ENCODE measurements at places on chromosomes 6 and 20.

DNA sequence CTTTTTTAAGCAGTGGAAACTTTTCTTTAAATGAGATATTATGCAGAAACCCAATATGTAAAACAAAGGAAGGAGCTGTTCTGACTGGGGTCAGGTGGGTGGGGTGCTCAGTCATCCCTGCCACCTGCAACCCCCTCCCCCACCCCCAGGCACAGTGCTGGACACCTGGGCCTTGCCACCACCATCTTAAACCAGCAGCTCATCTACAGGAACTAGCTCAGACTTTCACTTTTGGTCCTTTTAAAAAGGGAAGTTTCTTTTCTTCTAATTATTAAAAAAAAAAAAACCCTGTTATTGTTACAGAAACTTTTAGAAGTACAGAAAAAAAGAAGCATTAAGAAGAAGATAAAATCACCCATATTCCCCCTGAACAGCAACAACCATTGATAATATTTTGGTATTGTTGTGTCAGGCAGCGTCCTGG lies 37.1 kb downstream of the PPP1R16B start:
- no peak for DNase-seq

DNA sequence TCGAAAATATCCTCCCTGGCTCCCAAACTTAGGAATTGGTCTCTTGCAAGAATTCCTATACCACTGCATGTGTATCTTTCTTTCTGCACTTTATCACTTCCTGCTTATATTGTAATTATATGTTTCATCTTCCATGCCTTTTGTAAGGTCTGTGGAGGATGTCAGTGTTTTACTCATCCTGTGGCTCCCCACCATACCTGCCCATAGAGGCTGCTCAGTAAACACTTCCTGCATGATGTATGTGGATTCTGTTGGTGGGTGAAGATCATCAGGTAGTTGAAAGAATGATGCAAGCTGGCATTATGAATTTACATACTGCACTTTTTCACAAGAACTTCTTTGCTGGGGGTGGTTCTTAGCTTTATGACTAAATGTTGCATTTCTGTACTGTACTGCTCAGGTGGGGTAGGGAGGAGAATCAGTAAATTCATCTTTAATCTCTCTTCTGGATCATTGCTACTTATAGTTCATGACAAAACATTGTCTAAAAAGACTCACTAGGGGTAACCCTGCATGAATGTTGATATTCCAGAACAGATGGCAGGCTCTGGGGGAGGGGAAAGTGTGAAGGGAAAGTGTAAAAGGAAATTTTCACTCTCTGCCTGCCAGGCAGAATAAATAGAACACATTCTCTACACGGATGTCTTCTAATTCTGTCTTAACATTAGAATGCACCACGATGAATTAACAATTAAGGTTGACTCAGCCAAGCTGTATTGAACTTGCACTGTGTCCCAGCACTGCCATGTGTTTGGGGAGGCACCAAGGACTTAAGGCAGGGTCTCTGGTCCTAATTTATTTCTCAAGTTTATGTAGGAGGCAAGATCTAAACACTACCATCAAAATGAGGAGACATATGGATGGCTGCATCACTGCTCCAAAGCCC lies 36.0 kb upstream of the KLHL31 start:
- DNase-seq, result no peak

GRCh38 chr6:155406801-155407200 lies 48.8 kb downstream of the NOX3 start:
- DNase-seq, result no peak

GRCh38 chr20:50704971-50705370 lies 13.6 kb upstream of the RIPOR3 start:
- DNase-seq, result no peak

- no peak for DNase-seq
These were observed 162.2 kb downstream of the KCNQ5 start for GRCh38 chr6:72784071-72784470.

GRCh38 chr6:41636833-41637193 lies 1.5 kb upstream of the MDFI start:
- DNase-seq, result no peak

DNA sequence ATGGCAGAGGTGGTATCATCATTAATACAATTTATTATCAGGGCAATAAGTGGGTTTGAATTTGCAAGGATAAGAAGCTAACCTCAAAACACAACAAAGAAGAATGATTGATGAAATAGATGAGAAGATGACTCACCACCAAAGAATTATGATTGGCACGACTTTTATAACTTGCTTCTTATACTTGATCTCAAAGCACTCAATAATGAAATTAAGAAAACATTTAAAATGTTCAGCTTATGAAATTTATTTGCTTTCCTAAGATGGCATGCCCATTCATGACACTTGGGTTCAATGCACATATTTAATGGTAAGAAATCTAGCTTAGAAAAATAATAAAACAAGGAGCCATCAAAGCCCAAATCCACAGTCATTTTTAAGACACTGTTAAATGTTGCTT lies 477.5 kb downstream of the GJA1 start:
- DNase-seq, result no peak

DNA sequence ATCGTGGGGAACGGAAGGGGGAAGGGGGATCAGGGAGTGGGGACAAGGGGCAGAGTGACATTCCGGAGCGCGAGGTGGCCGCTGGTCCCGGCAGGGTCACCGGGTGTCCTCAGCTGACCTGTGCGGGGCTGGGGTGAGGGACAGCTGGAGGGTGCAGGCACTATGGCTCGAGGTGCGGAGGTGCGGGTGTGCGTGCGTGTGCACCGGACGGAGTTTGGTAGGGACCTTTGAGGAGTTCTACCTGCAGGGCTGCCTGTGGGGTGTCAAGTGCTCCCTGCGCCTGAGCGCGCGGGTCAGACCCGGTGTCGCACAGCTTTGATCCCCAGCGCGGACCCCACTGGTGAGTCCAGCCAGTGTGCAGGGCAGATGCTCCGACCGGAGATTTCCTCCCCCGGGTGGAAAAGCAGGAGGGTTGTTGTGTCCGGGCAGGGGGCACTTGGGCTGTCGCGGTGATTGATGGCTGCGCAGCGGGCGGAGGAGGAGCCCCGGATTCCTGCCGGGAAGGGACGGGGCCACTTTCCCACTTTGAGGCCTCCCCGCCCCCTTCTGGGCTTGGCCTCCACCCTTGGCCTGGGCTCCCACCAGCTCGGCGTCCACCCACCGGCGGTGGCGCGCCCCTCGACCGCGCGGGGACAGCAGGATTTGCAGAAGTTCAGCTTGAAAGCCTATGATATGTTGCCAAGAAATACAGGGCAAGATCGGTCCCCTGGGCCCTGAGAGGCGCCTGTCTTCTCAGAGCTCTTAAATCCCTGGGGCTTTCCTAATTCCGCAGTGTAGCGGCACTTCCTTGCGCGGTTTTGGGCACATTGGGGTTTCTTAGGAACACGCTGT lies 658 bp downstream of the RIN2 start:
- peak; percentile 87 for DNase-seq

- DNase-seq, result no peak
These were observed 61.8 kb upstream of the TIAM2 start for GRCh38 chr6:154933181-154933827.

- no peak for DNase-seq
These were observed 8.8 kb upstream of the TRIM31 start for GRCh38 chr6:30121446-30122366.

- DNase-seq, result peak; percentile 29
These were observed 129.4 kb downstream of the CDH26 start for GRCh38 chr20:60087563-60088105.

DNA sequence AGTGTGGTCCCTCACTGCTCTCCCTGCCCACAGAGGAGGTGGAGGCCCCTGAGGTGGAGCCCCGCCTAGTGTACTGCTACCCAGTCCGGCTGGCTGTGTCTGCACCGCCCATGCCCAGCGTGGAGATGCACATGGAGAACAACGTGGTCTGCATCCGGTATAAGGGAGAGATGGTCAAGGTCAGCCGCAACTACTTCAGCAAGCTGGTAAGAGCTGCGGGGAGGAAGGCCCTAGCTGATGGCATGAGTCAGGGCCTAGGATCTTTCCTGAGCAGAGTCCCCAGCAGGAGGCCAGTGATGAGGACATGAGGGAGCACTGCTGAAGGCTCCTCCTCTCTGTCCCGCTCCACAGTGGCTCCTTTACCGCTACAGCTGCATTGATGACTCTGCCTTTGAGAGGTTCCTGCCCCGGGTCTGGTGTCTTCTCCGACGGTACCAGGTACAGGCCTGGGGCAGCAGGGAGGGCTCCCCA lies 11.2 kb downstream of the PCIF1 start:
- DNase-seq, result no peak

DNA sequence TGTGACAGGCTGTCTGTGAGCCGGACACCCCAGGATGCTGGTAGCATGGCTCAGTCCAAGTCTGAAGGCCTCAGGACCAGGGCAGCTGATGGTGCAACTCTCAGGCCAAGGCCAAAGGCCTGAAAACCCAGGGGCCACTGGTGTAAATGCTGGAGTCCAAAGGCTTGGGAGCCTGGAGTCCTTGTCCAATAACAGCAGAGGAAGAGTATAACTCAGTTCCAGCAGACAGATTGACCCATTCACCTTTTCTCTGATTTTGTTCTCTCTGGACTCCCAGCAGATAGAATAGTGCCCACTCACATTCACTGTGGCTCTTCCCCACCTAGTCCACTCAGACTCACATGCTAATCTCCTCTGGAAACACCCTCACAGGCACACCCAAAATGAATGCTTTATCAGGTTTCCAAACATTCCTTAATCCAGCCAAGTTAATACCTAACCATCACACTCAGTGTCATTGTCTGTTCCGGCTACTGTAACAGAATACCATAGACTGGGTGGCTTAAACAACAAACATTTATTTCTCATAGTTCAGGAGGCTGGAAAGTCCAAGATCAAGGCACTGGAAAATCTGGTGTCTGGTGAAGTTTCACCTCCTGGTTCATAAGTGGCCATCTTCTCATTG lies 5.0 kb upstream of the TRAF3IP2 start:
- no peak for DNase-seq

DNA sequence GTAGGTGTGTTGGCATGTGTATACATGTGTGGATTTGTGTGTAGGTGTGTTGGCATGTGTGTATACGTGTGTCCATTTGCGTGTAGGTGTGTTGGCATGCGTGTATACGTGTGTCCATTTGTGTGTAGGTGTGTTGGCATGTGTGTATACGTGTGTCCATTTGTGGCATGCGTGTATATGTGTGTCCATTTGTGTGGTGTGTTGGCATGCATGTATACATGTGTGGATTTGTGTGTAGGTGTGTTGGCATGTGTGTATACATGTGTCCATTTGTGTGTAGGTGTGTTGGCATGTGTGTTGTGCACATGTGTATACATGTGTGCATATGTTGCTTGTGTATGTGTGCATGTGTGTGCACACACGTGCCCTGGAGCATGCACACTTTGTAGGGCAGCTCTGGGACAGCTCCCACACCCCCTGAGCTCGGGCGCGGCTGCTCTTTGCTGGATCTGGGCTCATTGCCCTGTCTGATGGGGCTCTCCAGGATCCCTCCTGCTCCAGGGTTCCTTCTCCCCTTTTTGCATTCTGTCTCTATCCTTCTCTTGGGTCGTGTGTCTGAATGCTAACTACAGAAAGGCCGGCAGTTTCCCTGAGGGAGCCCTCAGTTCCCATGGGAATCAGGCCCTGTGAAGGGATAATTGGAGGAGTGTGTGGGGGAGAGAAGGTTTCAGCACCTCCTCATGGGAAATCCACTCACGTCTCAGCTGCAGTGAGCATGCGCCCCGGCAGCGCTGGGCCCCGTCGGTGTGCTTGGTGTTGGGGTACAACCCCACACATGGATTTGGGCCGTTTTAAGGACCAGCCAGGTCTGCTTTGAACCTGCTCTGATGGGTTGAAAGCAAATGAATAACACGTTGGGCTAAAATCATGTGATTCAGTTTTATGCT lies 102.0 kb downstream of the ERMARD start:
- no peak for DNase-seq

- DNase-seq, result no peak
These were observed 1.2 kb downstream of the GPRC6A start for GRCh38 chr6:116827561-116828240.

GRCh38 chr20:33336375-33336774 lies 53.4 kb downstream of the BPIFB1 start:
- DNase-seq, result no peak

GRCh38 chr6:155117256-155117655 lies 122.1 kb downstream of the TIAM2 start:
- no peak for DNase-seq

GRCh38 chr6:3811191-3811590 lies 38.0 kb upstream of the FAM50B start:
- DNase-seq, result no peak

GRCh38 chr6:2447318-2447920 lies 202.0 kb upstream of the GMDS start:
- DNase-seq, result no peak

- no peak for DNase-seq
These were observed 161.0 kb upstream of the PRND start for GRCh38 chr20:4560667-4561066.

DNA sequence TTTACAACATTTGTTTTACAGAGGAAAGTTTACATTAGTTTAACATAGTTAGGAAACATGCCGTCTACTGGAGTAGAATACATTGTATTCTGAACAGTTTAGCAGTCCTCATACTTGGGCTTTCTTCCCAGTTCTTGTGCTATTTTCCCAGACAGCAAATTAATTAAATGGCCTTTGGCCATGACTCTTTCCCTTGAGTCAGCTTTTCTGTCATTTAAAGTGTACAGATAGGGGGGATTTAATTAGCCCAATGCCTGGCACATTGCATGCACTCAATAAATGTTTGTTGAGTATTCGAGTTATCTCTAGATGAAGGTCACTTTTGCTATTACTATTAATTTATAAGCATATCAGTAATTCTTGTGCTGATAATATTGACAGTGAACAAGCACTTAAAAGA lies 1.6 kb downstream of the TMEM244 start:
- no peak for DNase-seq

DNA sequence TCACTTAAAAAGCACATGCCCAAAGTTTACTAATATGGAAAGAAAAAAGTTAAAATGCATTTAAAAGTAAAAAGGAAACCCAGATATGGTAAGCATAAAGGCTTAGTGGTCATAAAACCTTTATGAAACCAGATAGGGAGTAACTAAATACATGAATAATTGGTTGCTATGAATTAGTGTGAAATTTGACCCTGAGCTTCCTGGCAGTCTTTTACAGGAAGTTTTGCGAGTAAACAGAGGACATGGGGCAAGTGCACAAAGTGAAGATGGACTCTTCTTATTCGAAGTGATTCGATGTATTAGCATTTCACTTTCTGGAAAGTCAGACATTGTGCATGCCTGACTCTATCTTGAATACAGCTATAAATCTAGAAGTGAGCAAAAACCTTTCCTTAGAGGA lies 90.9 kb upstream of the MLIP start:
- no peak for DNase-seq

GRCh38 chr20:62624325-62624690 lies 18.0 kb upstream of the SLCO4A1 start:
- DNase-seq, result no peak

DNA sequence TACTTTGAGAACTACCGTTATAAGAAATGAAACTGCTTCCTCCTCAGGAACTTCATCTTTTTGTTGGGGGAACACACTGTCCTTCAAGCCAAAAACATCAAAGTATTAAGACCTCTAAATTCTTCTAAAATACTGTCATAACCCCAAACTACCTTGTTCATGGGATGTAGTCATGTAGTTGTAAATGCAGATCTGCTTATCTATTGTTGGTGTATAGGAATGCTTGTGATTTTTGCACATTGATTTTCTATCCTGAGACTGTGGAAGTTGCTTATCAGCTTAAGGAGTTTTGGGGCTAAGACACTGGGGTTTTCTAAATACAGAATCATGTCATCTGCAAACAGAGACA lies 282.9 kb upstream of the RUNX2 start:
- no peak for DNase-seq
